A549 treated with DMSO at 1 μM for 4 hours (cell line): ENCODE measurements at places on chromosomes 1 and 21. TPM values are rescaled to one million over a fixed set of nuclear protein-coding genes. Genes with fewer than 3 reads are reported as not detected.

Gene DCST2
- total RNA-seq = 0.22 to 0.72 TPM (median 0.46 TPM) in 5 replicates

Gene TCP10L
- total RNA-seq = 0.40 to 1.2 TPM (median 0.59 TPM) in 5 replicates

Gene PRDX6
- total RNA-seq = 292 to 318 TPM (median 304 TPM) in 5 replicates

Gene OVAAL
- total RNA-seq = not detected in 5 replicates

Gene TMIGD3
- not detected in 5 replicates for total RNA-seq

Gene AMY1B
- total RNA-seq = not detected in 5 replicates

Gene ADAM30
- total RNA-seq = not detected in 5 replicates

Gene ATF3
- 26.4 to 45.2 TPM (median 32.2 TPM) in 5 replicates for total RNA-seq

Gene CAPN8
- 0.30 to 0.63 TPM (median 0.47 TPM) in 5 replicates for total RNA-seq

Gene ANXA9
- 0.57 to 1.0 TPM (median 0.67 TPM) in 5 replicates for total RNA-seq

Gene FCGR3A
- not detected in 5 replicates for total RNA-seq

Gene ACTA1
- 0.12 to 0.22 TPM (median 0.16 TPM) in 4 of 5 replicates, not detected in the other for total RNA-seq

Gene FMO3
- total RNA-seq = not detected in 5 replicates

Gene FNDC10
- total RNA-seq = 6.3 to 10.2 TPM (median 7.4 TPM) in 5 replicates

Gene ATAD3C
- not detected in 5 replicates for total RNA-seq

Gene PDE9A
- 0.45 to 1.3 TPM (median 1.1 TPM) in 5 replicates for total RNA-seq

Gene SEMA4A
- total RNA-seq = 0.32 to 0.69 TPM (median 0.44 TPM) in 5 replicates

Gene MCOLN3
- 3.4 to 4.5 TPM (median 4.0 TPM) in 5 replicates for total RNA-seq

Gene IQGAP3
- 11.7 to 19.1 TPM (median 16.5 TPM) in 5 replicates for total RNA-seq
